ENCODE measurements at places on chromosomes 6 and 20.

- no peak for DNase-seq
Measured at GRCh38 chr6:34018026-34018425, 127.9 kb downstream of the GRM4 start.

DNA sequence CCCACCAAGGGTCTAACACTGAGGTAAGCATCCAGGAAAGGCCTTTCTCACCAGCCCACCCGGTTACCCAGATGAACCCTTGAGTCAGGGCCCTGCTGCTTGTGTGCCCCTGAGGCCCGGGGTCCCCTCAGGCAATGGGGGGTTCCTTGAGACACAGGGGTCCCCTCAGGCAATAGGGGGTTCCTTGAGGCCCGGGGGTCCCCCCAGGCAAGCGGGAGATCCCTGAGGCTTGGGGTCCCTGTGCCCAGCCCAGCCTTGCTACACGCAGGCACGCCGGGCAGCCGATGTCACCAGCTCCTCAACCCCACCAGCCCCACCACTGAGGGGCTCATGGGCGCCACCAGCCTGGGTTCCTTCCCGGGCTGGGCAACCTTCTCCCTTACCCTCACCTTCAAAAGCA lies 247.2 kb downstream of the TTLL2 start:
- DNase-seq = no peak

DNA sequence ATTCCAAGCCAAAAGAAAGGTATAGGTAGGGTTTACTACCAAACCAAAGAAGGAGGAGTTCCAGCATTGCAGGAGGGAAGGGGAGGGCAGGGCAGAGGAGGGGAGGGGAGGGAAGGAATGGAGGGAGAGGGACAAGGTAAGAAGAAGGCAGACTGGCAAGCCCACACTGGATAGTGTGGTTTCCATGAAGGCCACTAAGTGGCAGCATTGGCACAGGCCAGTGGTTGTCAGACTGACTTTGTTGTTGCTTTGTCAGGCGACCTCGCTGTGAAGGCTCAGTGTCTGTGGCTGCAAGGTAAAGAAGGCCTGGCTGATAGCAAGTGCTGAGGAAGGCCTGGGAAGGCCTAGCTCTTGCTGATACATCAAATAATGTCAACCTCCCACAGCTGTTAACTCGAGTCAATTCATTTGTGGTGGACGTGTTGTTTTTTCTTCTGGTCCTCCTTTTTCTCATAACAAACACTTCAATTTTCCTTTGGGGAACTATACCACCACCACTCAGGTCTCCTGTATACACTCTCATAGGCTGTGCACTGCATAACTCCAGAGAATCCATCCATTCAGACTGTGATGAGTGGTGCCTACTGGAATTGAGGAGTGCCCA lies 7.7 kb upstream of the ZNF334 start:
- DNase-seq = peak; percentile 46

DNA sequence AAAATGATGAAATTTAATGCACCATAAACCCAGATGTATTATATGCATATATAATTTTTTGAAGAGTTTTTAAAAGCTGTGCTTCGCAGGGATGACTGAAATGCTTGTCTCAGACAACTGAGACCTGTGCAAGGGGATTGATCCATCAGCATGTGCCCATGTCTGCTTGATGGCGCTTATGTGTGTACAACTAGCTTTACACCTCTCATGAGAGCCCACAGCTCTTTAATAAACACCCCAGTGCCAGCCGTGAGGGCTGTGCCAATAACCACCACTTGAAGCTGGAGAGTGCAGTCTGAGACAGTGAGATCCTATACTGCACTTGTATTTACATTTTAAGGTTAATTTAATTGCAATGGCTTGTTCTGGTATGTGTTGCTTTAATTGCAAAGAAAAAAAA lies 225.5 kb downstream of the BCKDHB start:
- DNase-seq = peak; percentile 76

GRCh38 chr6:98777762-98778161 lies 56.6 kb upstream of the POU3F2 start:
- DNase-seq = no peak

DNA sequence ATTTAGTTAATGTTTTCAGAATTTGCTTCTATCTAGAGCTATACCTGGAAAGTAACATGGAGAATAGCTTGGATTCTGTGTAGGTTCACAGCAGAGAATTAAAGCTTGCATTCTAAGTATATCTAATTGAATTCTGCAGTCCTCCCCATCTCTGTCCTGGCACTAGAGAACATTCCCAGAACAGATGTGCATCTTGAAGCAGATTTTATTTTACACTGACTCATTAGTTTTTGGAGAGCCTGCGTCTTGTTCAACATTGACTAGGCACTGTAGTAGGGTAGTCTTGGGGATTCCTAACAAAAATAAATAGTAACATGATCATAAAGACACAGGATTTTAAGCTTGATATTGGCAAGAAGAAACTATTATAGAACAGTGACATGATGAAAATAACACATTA lies 36.2 kb upstream of the BAG2 start:
- DNase-seq = no peak

DNA sequence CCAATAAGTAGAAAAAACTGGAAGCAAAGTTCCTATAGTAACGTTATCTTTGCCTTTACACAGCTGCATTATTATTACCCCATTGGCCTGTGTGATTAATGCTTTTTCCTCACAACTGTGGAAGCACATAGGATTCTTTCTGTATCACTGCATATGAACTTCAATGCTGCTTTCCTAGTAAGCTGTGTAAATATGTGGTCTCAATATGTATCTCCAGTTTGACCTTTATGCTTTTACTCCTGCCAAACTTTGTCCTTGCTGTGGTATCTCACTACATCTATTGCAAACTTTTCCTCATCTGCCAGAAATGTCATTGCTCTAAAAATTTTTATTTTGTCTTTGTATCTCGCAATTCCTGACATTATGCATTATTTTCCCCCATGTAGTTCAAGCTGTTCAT lies 168.6 kb downstream of the ZFAND3 start:
- DNase-seq = no peak

DNA sequence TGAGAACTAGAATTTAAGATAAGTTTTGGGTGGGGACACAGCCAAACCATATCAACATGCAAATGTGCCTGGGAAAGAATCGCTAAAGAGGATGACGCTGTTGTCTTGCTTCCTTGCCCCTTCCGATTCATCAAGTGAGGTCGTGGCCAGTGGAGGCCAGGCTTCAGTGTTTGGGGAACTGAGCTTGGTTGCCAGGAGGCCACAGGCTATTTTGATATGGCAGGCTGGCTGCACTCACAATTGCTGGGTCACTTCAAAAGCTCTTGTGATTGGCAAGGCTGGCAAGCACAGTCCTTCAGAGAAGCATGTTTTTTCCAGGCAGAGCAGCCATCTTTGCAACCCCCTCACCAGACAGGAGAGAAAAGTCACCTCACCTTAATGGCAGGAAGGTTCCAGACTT lies 45.8 kb downstream of the SAMD5 start:
- no peak for DNase-seq

DNA sequence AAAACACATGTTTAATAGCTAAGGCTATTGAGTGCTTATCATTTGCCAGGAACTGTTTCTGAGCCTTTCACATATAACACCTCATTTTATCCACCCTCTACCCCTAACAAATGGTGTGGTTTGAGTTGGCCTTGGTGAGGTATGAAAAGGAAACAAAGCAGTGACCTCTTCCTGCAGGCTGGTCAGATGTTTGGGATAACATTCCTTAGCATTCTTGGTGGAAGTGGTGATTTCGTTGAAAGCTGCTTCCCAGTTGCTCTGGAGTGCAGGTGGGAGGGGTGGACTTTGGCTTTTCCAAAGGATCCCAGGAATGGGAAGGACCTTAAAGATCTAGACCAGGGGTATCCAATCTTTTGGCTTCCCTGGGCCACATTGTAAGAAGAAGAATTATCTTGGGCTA lies 41.3 kb downstream of the CARMIL1 start:
- DNase-seq = no peak

GRCh38 chr6:125930765-125931418 lies 25.7 kb upstream of the HINT3 start:
- no peak for DNase-seq

DNA sequence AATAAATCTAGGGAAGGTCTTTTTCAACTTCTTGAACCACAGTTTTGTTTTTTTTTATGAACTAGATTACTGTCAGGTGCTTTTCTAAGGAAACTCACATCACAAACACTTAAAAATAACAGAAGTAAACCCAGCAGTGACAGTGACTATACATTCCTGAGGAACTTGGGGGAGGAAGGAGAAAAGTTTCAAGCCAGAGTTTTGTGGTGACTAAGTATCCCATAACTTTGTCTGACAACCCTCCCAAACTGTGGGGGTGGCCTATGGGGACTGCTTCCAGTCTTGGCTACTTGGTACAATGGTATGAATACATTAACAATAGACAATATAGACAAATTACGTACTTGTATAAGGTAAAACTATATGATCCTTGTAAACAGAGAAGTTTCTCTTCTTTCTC lies 202.5 kb upstream of the MAN1A1 start:
- no peak for DNase-seq

- DNase-seq = no peak
Measured at GRCh38 chr6:75892384-75892783, 143.3 kb downstream of the MYO6 start.

GRCh38 chr6:15500901-15501825 lies 161.7 kb downstream of the DTNBP1 start:
- DNase-seq = no peak

GRCh38 chr6:75376347-75377024 lies 91.9 kb upstream of the TMEM30A start:
- no peak for DNase-seq

GRCh38 chr6:135318738-135319469 lies 137.8 kb downstream of the MYB start:
- DNase-seq = no peak

DNA sequence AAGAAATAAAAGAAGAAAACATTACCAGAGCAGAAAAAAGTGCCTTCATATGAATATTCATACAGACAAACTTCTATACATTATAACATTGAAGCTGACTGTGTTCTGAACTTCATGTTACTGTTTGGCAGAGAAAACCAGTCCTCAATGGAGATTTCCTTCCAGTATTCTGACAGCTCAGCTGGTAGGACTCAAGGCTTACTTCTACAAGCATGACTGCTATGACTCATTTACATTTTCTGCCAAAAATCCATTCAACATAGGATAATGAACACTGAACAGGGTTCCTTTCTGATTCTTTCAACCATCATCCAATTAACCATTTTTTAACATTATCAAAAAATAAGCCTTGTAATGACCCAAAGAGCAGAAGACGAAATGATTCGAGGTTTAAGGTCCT lies 25.4 kb downstream of the COL9A1 start:
- no peak for DNase-seq

Data from NCI-H2029 treated with DMSO at 0.1 percent for 48 hours (cell line).